T-helper 17 cell (primary cell): ENCODE measurements at places on chromosomes 6 and 20. TPM values are rescaled to one million over a fixed set of nuclear protein-coding genes. Genes with fewer than 3 reads are reported as not detected.

The FAM50B gene
- 5.1 TPM for total RNA-seq

The C6orf118 gene
- not detected for total RNA-seq

GRCh38 chr20:59692139-59692538 is 87.8 kb downstream of the PHACTR3 start:
- no peak overlapping the region for H3K27ac ChIP-seq
- DNase-seq = no peak
- H3K4me3 ChIP-seq = no peak overlapping the region
- peaks cover 2% of the 10 kb centered on the region for H3K36me3 ChIP-seq

GRCh38 chr20:38156888-38157634 is 8.0 kb downstream of the TGM2 start:
- H3K4me1 ChIP-seq = peaks cover 10% of the 10 kb centered on the region
- H3K4me3 ChIP-seq = no peak overlapping the region
- DNase-seq = no peak
- peaks cover 7% of the 10 kb centered on the region for H3K27me3 ChIP-seq

GRCh38 chr6:150661216-150662007 is 61.7 kb downstream of the PLEKHG1 start:
- H3K4me1 ChIP-seq = peaks cover 4% of the 10 kb centered on the region
- no peak overlapping the region for H3K4me3 ChIP-seq
- H3K27ac ChIP-seq = no peak overlapping the region
- no peak for DNase-seq
- no peaks in the 10 kb centered on the region for H3K36me3 ChIP-seq

DNA sequence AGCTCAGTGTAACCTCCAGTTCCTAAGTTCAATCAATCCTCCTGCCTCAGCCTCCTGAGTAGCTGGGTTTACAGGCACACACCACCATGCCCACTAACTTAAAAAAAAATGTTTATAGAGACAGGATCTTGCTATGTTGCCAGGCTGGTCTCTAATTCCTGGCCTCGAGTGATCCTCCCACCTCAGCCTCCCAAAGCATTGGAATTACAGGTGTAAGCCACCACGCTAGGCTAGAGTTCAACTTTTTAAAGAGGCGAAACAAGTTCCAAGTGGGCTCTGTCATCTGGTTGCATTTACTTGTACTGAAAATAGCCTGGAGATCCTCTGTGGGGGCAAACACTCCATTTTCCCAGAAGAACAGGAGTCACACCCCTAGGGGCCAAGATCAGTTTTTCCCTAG is 100.7 kb upstream of the RIPOR2 start:
- H3K4me3 ChIP-seq = no peak overlapping the region
- peak overlapping the region; percentile 100 for H3K27ac ChIP-seq
- no peaks in the 10 kb centered on the region for H3K27me3 ChIP-seq
- no peak for DNase-seq

DNA sequence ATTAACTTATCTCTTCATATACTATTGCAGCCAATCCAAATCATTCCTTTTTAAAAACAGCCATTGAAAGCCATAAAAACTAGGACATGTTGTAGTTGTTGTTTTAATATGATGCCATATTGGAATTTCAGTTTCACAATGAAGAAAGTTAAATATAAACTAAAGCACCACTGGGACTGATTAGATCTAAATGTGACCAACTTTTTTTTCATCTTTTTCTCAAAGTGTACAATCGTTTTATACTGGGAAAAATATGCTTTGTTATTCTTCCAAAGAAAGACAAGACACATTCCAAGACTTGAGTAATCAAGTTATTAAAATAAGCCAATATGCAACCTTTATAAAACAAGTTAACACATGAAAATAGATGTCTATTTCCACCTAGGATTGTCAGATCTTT is 68.5 kb downstream of the THEMIS start:
- no peak overlapping the region for H3K27ac ChIP-seq
- peaks cover 11% of the 10 kb centered on the region for H3K36me3 ChIP-seq
- H3K27me3 ChIP-seq = no peaks in the 10 kb centered on the region
- peaks cover 22% of the 10 kb centered on the region for H3K4me1 ChIP-seq
- H3K4me3 ChIP-seq = no peak overlapping the region

DNA sequence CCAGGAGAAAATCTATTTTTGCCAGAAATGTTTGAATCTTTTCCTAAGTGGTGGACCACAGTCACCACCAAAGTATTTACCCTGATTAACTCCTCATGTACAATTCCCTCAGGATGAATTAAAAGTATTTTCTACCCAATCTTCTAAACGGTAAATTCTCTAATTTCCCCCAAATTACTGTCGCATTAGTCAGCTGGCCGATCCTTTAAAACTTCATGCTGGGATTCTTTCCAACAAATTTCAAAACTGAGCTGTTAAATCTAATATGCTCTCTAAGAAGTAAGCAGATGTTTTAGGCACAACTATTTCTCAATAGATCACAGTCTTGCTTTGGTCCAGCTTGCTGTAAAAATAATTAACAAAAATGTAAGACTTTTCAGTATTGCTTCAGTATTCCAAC is 447.2 kb downstream of the FRK start:
- H3K27me3 ChIP-seq = no peaks in the 10 kb centered on the region
- H3K4me3 ChIP-seq = no peak overlapping the region
- H3K4me1 ChIP-seq = no peaks in the 10 kb centered on the region
- DNase-seq = no peak
- H3K36me3 ChIP-seq = no peaks in the 10 kb centered on the region
- no peak overlapping the region for H3K27ac ChIP-seq

GRCh38 chr6:165556116-165556843 is 106.8 kb downstream of the PDE10A start:
- H3K27ac ChIP-seq = no peak overlapping the region
- H3K36me3 ChIP-seq = no peaks in the 10 kb centered on the region
- H3K4me1 ChIP-seq = no peaks in the 10 kb centered on the region
- H3K4me3 ChIP-seq = no peak overlapping the region
- no peak for DNase-seq

GRCh38 chr20:59320854-59321647 is 20.6 kb downstream of the EDN3 start:
- H3K27me3 ChIP-seq = peaks cover 12% of the 10 kb centered on the region
- no peak for DNase-seq
- peaks cover 4% of the 10 kb centered on the region for H3K4me1 ChIP-seq

DNA sequence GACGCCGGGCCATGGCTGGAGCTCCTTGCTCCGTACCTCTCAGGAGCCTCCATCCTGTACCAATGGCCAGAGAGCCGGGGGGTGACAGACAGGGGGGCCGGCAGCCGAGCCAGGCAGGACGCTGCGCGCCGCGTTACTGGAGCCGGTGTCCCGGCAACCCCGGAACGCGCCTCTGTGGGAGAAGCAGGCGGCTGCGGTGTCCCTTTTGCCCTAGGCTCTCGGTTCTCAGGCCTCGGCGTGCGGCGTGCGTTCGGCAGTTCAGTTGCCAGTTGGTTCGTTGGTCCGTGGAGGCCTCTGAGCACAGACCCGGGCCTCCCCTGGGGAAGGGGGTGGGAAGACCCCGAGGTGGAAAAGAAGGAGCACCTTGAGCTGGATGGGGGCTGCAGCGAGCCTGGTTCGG is at the start of gene SPATS1:
Gene SPATS1 (plus strand): TSS at position 162 of the 400 bp plus-strand sequence. CDS start 446 bp downstream, outside the sequence.
- no peak for DNase-seq
- no peaks in the 10 kb centered on the region for H3K36me3 ChIP-seq
- H3K4me3 ChIP-seq = no peak within 1 kb of the TSS
- H3K4me1 ChIP-seq = no peaks in the 10 kb centered on the region
